Stomach (tissue), 19 donors: ENCODE measurements at places on chromosomes 1 and 21. TPM values are rescaled to one million over a fixed set of nuclear protein-coding genes. Genes with fewer than 3 reads are reported as not detected.

ST6GALNAC5 gene
- 2.5 TPM for total RNA-seq

DNA sequence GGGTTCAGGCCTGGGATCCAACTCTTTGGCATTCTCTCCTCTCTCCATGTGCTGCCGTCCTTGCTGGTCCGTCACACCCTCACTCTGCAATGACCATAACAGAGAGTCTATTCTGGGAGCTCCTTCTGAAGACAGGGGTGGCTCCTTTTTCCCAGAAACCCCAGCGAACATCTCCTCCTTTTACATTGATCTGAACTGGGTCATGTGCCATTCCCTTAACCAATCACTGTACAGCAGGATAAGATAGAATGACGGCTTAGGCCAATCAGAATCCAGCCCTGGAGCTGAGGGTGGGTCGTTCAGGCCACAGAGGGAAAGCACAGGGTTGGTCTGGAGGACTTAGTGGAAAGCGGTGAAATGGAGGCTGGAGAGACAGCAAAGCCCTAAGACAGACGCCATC, 740.1 kb downstream of the MATN1 start:
- DNase-seq = no peak

XCL2 gene
- total RNA-seq = not detected

- no peak for DNase-seq
Observed at GRCh38 chr1:178004926-178005391, 35.1 kb upstream of the SEC16B start.

- no peak for DNase-seq
Observed at GRCh38 chr1:2633366-2633935, 635 bp upstream of the MMEL1 start.

GJB4 gene
- not detected for total RNA-seq

DNA sequence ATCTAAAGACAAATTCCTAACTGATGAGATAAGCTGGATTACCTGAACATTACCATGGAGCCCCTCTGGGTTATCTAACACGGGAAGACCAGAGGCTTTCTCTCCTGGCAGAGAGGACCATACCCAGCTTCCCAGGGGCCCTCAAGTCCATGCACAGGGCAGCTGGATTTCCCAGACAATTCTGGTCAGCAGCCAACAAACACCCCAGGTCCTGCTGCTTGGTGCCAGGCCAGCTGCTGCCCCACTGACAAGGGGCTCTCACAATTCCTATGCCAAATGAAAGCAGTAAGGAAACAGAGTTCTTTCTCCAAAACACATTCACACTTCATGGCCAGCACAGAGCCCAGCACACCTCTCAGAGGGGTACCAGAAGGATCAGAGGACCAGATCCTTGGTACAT, 114.2 kb downstream of the HLCS start:
- no peak for DNase-seq

DNA sequence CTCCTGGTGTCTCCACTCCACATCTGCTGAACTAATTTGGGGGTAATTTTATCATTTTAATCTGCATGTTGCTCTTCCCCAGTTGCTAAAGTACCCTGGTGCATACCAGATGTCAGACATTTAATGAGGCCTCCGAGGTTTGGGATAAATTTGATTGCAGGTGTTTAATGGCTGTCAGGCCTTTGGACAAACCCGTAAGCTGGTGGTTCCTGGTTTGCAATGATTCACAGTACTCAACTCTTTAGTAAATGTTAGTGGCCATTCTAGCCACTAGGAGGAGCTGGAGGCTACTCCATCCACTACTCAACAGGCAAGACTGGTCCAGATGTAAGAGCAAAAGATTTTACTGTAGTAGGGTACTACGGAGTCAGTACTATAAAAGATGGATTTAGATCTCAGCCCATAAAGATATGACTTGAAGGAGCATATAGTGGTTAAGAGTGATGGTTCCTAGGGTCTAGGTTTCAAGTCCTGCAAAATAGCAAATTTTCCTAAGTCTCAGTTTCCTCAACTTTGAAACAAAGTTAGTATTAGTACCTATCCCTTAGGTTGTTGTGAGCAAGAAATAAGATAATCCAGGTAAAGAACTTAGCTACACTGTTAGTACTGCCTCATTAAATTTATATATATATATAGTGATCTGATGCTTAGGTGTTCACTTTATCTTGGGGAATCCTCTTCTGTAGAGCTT, 132.8 kb downstream of the SNX7 start:
- DNase-seq = no peak

IVL gene
- not detected for total RNA-seq

DNA sequence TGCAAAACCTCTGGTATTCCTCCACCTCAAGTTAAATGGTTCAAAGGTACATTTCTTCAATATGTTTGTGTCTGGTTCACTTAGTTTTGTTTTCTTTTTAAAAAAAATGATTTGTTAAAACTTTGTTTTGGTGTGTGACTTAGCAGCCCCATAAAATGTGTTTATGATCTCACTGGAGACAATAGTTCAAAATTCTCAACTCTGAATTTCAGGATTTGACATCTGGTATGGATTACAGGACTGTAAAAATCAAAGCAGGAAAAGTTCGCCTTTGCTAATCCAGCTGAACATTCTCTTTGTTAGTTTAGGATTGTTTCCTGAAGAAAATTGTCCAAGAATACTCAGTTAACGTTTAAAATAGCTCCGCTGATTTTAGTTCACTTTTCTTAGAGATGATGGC, 231.7 kb downstream of the HMCN1 start:
- peak; percentile 9 for DNase-seq

GIPC2 gene
- 2.3 TPM for total RNA-seq
